Right lobe of liver (tissue), 6 donors: ENCODE measurements at places on chromosomes 3 and 15.

GRCh38 chr3:127203024-127203423, 10.1 kb downstream of the PRR23E start:
- DNase-seq = no peak

GRCh38 chr3:101892648-101893047, 43.3 kb downstream of the NFKBIZ start:
- no peak for DNase-seq

- no peak for DNase-seq
These were observed 458.3 kb downstream of the MFSD1 start for GRCh38 chr3:159260049-159260662.

DNA sequence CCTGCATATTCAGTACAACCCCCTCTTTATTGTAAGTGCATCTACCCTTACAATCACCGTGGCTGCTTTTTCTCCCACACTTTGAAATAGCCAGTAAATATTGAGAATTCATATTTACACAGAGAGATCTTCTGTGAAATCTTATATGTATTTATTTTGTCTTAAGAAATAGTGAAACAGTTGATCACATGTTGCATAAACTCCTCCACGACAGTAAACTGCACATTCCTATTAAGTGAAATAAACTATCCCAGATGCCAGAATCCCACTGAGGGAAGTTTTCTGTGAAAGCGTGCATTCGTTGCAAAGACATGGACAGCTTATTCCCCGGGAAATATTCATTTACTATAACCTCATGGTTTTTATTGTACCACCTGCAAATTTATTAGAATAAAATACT, 796.0 kb downstream of the ROBO2 start:
- no peak for DNase-seq

DNA sequence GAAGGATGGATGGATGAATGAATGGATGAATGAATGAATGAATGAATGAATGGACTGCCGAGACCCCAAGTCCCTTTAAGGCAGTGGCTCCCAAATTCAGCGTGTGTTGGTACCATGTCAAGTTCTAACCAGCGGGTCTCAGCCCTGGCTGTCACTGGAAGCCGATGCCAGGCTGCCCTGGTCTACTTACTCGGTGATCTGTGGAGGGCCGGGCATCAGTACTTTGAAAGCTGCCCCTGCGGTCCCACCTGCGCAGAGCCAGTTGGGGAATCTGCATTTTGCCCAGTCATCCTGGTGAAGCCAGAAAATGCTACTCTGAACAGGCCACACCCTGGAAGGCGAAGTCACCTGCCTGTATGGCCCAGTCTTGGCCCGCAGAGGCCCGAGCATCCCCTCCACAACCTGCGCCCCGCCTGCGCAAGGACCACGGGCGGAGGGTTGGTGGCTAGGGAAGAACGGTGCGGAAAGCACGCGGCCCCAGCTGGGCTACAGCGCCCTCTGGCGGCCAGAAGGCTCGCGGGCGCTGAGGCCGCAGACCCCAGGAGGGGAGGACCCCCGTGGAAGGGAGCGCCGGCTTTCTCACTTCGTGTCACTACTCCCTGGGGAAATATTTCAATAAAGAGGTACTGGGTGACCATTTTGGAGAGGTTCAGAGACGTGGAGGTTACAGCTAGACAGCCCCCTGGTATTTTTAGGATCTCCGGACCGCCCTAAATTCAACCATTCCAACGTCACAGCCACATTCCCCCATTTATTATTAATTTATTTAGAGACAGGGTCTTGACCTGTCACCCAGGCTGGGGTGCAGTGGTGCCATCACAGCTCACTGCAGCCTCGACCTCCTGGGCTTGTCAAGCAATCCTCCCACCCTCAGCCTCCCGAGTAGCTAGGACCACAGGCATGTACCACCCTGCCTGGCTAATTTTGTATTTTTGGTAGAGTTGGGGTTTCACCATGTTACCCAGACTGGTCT, 34.9 kb downstream of the PRKCD start:
- no peak for DNase-seq

DNA sequence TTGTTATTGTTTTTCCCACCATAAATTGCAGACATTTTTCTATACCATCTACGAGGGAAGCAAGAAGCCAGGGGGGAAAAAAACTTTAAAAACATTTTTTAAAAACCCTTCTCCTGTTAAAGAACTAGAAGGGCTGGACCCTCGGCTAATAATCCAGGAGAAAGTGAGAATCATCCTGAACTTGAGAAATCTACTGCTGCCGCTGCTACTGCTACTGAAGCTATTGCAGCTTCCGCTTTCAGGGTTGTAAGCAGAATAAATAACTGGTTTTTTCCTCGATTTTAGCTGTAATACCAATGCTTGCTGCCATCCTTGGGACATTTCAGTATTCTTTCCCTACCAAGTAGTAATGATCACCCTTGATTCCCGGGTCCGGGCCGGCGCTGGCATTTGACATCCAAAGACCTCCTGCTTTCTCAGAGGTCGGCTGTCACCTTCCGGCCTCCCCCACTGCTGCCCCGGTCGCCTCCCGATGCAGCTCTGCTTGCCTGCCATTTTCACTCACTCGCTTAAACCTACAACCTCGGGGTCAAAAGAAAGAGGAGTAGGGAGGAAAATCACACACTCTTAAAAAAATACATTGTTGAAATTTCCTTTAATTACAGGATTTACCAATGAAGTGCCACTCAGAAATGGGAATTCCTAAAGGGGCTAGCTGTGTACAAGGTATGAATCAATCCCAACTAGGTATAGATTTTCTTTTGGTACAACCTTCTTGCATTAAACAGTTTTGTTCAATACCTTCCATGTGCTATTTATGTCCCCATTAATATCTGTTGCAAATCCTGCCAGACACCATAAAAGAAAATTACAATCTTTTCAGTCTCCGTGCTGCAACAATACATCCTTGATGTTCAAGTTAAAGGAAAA, 674 bp upstream of the MECOM start:
- no peak for DNase-seq

- no peak for DNase-seq
These were observed 920.6 kb upstream of the CFAP20DC start for GRCh38 chr3:59970376-59970775.

- DNase-seq = no peak
These were observed 32.5 kb downstream of the DCUN1D1 start for GRCh38 chr3:182947888-182948287.

DNA sequence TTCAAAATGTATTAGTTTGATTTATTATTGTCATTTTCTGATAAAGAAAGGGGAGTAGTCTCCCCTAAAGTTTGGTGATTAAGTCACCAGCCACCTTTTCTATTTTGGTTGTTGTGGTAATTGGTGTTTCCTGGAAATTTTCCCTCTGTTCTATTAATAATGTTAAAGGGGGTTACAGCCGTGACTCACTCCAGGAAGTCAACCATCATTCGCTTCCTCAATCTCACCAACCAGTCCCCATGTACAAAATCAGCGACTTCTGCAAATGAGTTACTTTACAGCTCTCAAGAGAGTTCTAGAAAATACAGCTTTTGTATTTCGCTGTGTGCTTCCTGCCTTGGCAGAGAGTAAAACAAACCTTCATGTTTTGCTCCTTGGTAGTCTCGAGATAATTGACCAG, 285.1 kb downstream of the LPP start:
- no peak for DNase-seq

GRCh38 chr15:34362047-34362773, 4.8 kb downstream of the LPCAT4 start:
- DNase-seq = no peak

DNA sequence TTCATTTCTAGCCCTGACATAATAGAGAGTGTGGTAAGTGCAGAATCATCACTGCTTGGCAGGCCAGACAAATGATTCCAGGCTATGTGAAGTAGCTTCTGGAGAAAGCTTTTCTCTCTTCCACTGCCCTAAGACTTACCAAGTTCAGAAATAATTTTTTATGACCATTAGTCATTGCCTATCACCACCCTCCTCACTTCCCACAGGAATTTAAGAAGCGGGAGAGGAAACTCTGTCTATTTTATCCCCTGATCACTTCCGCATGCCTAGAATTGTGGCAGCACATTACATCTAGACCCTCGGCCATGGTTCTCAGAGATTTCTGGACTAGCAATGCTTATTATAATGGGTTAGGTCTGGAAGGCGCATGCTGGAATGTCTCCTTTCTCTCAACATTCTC, 397.8 kb upstream of the NR2F2 start:
- no peak for DNase-seq

GRCh38 chr3:70000563-70001081, 1.1 kb downstream of the SAMMSON start:
- no peak for DNase-seq

DNA sequence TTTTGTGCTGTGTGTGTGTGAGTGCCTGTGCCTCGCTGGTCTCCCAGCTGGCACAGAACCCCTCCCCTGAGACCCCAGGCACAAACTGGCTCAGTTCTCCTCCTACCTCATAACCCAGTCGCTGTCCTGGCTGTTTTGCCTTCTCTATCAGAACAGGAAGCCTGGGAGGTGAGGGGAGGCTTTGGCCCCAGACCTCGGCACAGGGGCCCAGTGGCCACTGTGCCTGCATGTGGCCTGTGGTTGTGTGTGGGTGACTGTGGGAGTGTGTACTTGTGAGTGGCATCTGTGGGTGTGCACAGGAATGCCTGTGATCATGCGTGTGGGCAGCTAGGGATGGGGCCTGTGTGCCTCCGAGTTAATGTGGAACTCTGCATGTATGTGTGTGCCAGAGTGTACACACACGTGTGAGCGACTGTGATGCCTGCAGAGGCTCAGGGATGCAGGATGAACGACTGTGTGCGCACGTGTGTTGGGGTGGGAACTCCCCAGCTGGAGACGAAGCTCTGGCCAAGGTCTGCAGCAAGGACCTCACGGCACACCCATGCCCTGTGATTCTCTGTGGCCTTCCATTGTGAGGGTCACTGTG, 32.3 kb downstream of the PSTPIP1 start:
- peak; percentile 44 for DNase-seq

DNA sequence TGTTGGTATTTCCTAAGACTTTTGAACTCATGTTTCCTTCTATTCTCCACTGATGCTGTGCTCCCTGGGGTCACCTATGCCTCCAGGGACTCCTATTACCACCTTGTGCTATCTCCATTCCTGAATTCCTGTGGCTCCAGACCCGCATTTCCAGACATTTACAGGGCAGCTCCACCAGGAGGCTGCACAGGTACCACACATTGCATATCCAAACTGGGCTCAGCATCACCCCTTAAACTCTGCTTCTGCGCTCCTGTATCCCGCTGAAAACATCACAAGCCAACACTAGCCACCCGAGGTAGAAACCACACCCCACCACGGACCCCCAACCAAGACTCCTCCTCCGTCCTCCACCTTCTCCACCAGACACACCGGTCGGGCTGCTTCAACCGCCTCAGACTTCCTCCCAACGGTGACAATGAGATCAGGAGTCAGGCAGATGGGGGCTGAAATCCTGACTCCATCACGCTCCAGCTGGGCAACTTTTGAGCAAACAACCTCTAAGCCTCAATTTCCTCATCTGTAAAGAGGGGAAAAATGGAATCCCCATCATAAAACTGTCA, 10.4 kb downstream of the TNK2 start:
- DNase-seq = peak; percentile 47

- no peak for DNase-seq
These were observed 65.6 kb upstream of the HEG1 start for GRCh38 chr3:125121246-125122010.

DNA sequence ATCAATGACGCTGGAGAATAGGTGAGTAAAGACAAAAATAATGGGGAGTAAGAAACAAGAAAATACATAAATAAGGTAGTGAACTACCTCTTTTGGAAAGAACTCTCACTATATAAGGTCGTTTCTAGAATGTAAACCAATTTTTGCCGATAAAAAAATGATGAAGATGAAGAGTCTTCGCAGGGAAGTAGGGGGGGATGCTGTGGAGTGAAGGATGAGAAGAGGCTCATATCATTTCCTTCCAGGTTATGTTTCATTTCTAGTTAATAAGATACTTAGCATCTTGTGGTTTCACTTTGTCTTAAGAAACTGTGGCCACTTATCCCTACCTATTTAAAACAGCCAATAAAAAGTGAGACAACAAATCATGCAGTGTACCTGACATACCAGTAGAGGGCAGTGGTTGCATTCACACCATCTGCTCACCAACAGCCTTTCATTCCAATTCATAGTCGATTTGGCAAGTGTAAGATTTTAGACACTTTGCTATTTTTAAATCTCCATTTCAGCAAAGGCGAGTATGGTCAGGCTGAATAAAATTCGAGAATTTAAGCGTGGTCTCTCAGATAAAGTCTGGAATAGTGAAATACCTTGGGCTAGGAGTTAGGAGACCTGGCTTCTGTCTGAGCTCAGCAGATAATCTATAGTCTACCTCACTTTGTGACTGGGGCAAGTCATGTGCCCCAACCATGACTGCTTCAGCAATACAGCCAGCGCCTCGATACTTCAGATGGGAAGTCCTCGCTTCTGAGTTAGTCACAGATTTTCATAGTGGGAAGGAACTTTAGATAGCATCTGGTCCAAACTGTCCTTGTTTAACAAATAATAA, 28.9 kb upstream of the ICE2 start:
- DNase-seq = no peak

DNA sequence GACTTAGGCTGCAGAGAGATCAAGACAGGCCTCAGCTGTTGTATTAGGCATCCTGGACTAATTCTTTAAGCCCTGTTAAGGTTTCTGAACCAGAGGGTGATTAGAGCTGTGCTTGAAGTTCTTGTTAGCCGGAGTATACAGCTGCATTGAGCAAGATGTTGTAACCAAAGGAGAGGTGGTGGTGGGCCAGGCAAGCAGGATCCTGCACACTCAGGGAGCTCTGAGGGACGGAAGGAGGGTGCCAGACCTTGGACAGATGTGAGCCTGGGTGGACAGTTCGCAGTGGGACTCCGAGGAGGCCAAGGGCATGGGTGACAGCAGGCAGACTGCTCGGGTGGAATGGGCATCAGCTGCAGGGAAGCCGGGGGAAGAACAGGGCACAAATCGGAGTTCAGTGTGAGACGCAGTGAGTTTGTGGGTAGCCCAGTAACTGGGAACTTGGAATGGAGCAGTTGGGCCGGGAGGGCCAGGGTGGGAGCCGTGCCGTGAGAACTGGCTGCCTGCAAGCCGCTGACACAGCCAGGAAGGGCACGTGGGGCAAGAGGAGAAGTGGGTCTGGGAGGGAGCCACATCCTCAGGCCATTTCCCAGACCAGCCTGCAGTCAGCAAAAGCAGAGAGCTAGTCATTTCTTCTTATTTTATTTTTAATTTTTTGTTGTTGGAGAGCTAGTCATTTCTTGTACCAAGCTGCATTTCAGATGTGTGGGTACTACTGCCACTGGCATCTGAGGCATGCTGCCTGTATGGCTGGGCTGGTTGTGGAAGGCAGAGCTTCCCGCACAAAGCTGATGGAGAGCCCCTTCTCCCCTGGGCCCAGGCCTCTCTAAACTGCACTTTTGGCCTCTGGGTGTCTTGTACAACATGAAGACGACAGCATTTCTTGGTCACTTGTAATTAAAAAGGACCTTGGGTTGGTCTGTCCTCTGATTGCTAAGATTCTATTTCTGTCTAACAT, 61.0 kb downstream of the PGPEP1L start:
- no peak for DNase-seq

GRCh38 chr3:146390957-146391356, 78.4 kb downstream of the PLSCR2 start:
- DNase-seq = no peak

- DNase-seq = no peak
These were observed 13.4 kb upstream of the RTP3 start for GRCh38 chr3:46484388-46484787.

- DNase-seq = no peak
These were observed 23.9 kb downstream of the DPH6 start for GRCh38 chr15:35522061-35522460.
